ENCODE measurements at places on chromosomes 16 and 17. TPM values are rescaled to one million over a fixed set of nuclear protein-coding genes. Genes with fewer than 3 reads are reported as not detected.

GRCh38 chr16:71425746-71426068 is 16.1 kb downstream of the TLE7 start:
- DNase-seq: no peak

DNA sequence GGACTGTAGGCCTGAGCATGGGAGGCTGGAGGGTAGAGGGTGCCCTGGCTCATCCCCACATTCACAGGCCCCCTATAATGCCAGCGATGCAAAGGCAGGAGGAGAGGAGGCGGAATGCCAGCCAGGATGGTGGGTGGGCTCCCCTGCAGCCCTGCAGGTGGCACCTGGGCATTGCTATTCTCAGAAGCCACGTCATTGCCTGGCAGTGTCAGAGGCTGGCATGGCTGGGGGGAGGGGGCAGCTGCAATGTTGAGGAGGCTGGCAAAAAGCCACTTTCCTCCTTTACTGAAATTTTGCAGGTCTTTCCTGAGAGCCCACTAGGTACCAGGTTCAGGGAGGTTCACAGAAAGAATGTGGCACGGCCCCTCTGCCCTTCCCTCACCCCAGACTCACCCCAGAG is 36.2 kb downstream of the RAB11FIP4 start:
- DNase-seq: no peak

Gene ITGA2B
- total RNA-seq: 2.4 TPM

GRCh38 chr16:55264949-55265348 is 59.1 kb upstream of the IRX6 start:
- DNase-seq: no peak

All from Panc1 (cell line).